Sciatic nerve (tissue), 2 donors: ENCODE measurements at places on chromosomes 13 and 19.

DNA sequence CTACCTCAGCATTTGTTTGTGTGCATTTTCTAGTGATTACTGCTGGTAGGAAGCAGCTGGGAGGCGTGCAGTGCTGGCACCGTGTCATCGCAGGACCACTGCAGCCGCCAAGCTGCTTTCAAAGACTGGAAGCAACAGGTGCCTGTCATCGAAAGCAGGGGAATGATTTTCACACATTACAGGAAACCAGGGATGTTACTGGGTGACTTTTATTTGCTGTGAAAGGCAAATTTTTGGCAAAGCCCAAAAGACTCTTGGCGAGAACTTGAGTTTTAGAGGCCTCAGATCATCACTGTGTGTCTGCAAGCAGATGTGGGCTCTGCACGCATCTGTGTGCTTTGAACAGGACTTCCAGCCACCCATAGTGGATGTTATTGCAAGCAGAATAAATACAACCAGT, 176.4 kb downstream of the FLT1 start:
- no peak for DNase-seq

GRCh38 chr13:36872621-36873020, 47.4 kb downstream of the SMAD9 start:
- no peak for DNase-seq

DNA sequence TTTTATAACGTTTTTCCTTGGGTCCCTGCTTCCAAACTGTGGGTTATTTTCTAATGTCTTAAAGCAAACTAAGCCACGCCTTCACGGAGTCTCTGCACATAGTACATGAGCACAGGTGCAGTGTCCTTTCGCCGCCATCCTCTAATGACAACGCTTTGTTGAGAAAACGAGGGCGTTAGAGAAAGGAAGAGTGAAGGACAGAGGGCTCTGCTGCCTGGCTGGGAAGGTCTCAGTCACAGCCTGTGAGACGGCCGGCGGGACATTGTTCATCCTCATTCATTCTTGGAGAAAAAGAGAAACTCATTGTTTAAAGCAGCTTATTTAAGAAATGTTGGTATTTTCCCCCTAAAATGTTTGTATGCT, 9.5 kb downstream of the IL17D start:
- no peak for DNase-seq

GRCh38 chr13:38635030-38635429, 51.8 kb upstream of the FREM2 start:
- no peak for DNase-seq
